Activated T-helper 9 cell treated with anti-CD3 and anti-CD28 coated beads, Interleukin-2, amount 50 U/mL, for 16 hours (primary cell): ENCODE measurements at places on chromosomes 6 and 20.
A peak's percentile ranks its signal among the peaks of the same experiment; 100 is the strongest.

- DNase-seq, result no peak
Observed at GRCh38 chr6:68013780-68014515, 621.1 kb upstream of the ADGRB3 start.

DNA sequence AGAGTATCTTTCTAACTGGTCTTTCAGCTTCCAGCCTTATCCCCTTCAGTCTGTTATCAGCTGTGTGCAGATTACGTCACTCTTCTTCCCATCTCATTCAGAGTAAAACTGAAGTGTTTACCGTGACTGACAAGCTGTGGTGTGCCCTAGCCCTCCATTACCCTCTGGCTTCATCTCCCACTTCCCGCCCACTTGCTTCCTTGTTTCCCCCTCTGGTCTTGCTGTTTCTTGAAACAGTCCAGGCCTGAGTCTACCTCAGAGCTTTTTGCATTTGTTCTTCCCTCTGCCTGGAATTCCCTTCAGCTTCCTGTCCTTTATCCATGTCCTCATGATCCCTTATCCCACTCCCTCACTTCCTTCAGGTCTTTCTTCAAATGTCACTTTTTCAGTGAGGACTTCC, 66.9 kb downstream of the CARMIL1 start:
- no peak for DNase-seq

- no peak for DNase-seq
Observed at GRCh38 chr6:3610206-3610605, 141.3 kb downstream of the PXDC1 start.

DNA sequence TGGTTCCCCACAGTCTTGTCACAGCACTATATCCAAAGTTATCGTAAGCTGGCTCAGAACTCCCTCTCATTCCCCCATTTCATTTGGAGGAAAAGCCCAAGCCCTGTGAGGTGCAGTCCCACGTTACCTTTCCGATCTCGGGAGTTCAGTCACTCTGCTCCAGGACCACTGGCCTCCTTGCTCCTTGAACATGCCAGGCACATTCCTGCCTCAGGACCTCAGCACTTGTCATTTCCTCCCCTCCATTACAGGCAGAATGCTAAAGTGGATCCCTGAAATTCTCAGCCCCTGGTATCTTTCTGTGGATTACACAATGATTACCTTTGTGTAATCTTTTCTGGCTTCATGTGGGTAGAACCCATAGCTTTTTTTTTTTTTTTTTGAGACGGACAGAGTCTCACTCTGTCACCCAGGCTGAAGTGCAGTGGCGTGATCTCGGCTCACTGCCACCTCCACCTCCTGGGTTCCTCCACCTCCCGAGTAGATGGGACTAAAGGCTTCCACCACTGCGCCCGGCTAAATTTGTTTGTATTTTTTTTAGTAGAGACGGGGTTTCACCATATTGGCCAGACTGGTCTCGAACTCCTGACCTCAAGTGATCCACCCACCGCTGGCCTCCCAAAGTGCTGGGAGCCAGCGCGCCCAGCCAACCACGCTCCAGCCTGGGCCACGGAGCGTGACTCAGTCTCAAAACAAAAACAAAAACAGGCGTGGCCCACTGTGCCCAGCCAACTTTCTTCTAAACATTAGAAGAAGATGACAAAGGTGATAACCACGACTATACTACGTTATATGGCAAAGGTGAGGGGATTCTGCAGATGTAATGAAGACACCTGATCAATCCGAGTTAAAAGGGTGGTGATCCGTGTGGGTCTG, 4.0 kb upstream of the OXT start:
- no peak for DNase-seq

DNA sequence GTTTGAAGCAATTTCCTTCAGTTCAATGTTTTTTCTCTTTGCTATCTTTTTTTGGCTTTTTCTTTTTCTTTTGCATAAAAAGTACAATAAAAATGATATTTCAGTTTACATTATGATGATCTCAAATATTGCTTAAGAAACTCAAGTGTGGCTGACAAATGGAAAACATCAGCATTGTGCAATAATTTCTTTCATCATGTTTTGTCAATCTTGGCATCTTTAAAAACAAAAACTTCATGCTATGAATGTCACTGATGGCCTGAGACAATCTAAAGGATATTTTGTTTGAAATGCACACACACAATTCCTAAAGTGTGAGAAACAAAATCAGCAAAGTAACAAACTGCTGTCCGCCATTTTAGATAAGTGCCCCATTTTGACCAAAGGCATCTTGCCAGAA, 13.9 kb upstream of the MTCL3 start:
- DNase-seq, result no peak

DNA sequence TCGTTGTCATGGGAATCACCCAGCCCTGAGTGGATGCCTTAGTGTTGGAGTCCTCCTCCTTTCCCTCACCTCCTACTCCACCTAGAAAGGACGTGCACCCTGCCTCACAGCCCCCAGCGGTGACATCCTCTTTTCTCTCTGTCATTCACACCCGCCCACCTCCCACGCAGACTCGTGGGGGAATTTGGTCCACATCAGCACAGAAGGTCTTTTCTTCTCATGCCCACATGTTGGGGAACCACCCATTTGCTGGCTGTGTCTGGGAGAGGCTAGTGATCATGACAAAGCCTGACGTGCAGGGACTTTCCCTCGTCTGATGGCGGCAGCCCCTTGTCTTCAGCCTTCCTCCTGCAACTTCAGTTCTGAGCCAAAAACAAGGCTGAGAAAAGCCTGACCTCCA, 96.0 kb upstream of the CNKSR3 start:
- peak; percentile 81 for DNase-seq

DNA sequence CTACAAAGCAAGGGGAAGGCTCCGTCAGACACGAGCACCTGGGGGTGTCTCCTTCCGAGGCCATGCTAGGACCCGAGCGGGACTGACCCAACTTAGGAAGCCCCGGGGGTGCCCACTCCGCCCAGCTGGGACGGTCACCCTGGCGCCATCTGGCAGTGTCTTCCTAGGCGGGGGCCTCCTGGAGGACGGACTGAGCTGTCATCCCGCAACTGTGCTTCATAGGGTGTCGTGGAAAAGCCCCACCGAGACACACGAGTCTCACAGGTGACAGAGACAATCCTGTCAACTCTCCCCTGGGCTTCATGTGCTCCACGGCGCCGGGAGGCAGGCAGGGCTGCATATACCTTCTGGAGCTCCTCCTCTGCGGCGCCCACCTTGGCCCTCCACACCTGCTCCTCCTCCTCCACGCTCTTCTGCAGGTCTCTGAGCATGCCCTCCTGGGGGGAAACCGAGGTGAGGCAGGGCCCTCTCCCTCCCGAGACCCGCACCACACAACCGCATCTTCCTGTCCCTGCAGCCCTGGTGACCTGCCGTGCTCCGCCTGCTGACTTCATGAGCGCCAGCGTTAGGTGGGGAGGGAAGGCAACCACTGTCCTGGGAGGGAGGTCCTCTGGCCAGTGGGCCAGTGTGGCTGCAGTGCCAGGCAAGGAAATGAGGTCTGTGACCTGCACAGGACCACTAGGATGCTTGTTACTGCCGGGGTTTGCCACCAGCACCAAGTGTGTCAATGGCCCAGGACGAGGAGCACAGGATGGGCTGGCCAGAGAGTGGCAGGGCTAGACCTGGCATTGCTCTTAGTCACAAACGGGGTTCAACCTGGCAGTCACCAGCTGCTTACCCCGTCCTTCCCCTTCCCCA, 50.7 kb downstream of the DSTN start:
- no peak for DNase-seq

DNA sequence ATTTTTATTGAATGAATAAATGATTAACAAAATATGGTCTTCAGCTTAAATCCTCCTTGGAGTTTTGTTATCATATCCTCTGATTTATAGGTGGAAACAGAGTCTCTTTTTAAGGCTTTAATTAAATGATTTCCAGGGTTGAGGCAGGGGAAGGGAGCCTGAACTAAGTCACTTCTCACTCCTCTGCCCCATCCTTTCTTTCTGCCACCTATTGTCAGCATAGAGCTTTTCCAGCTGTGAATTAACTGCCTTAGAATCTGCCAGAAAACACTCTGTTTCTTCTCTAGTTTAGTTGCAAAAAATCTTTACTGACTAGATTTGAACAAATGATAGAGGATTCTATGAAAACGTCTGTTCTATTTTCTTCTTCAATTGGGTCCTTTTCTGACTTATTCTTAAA, 9.8 kb downstream of the OGFRL1 start:
- no peak for DNase-seq

DNA sequence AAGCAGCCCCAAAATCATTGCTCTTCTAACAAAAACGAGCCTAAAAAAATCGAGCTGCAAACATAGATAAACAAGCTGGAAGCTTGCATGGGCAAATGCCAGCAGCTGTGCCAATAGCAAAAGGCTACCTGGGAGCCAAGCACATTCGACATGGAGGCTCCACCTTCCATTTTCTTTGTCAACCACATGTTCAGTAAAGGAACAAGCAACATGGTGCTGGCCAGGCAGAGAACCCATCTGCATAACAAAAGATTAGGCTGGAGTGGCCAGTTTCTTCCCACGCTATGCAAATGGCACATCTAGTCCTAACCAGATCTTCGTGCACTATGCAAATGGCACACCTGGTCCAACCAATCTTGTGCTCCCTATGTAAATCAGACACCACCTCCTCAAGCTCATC, 110.5 kb downstream of the KIF16B start:
- no peak for DNase-seq

- no peak for DNase-seq
Observed at GRCh38 chr6:25866011-25866410, 8.0 kb downstream of the SLC17A3 start.

DNA sequence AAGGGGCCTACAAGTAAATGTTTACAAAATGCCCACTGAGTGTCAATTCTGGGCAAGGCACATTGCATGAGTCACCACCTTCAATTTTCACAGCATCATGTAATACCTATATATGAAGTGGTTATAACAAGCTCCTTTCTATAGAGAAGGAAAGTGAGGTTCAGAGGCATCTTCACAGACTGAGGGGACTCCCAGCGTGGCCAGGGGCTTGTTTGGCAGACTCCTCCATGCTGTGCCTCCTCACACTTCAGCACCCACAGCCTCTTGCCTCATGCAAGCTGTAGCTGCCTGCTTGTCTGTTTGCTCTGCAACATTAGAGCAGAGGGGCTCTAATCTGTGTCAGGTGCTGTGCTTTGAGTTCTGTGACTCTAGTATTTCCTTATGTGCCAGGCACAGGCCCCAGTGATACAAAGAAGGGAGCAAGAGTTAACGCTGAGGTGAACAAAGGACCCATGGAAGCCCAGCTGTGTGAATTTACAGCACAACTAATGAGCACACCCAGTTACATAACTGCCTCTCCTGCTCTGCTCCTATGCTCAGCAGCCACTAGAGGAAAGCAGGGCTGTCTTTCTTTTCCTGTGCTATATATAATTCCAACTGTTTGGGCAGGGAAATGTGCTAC, 72.3 kb downstream of the ZHX3 start:
- no peak for DNase-seq

DNA sequence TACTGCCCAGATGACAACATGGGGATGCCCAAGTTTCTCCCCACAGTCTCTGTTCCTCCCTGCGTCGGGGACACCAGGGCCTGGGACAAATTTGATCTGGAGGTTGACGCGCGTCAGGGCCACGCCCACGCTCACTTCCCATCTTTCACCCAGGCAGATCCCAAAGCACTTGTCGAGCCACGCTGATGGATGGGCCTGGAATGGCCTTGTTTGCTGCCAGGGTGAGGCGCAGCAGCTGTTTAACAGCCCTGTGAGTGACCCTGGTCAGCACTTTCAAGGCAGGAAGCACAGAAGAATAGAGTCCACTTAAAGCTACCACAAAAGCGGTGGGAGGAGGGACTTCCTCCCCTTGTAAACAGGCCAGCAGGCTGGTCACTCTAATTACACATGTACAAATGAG, 324.7 kb upstream of the JARID2 start:
- no peak for DNase-seq

GRCh38 chr20:49284818-49285217, 7.0 kb upstream of the ZNFX1 start:
- DNase-seq, result no peak

GRCh38 chr20:19070681-19071445, 141.6 kb upstream of the SLC24A3 start:
- no peak for DNase-seq

DNA sequence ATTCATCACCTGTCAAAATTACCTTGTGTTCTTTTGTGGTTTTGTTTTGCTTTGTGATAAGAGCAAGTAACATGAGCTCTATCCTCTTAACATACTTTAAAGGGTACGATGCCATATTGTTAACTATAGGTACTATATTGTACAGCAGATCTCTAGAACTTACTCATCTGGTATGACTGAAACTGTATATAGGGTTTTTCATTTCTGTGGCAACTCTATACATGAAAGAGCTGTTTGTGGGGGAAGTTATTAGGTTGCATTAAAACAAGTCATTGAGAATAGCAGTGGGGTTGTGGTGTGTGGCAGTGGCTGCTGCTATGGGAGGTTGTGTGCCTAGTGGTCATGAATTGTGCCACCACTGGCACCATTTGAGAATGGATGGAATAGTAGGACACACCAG, 268.4 kb downstream of the KCNQ5 start:
- DNase-seq, result no peak

DNA sequence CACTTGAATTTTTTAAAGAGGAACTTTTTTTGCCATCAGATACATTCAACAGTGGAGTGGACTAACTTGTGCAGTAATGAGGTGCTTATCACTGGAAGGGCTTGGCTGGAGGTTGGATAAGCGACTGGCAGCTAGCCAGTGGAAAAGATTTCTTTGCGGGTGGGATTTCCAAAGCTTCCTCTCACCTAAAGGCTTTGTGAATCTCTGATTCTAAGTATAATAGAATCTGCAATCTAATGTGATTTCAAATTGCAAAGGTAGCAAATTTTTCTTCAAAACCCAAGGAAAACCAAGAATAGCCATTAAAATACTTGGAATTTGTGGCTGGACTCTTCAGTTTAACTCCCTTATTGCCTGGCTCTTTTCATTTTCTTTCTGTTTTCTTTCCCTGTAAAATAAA, 460.4 kb upstream of the MARCKS start:
- no peak for DNase-seq

DNA sequence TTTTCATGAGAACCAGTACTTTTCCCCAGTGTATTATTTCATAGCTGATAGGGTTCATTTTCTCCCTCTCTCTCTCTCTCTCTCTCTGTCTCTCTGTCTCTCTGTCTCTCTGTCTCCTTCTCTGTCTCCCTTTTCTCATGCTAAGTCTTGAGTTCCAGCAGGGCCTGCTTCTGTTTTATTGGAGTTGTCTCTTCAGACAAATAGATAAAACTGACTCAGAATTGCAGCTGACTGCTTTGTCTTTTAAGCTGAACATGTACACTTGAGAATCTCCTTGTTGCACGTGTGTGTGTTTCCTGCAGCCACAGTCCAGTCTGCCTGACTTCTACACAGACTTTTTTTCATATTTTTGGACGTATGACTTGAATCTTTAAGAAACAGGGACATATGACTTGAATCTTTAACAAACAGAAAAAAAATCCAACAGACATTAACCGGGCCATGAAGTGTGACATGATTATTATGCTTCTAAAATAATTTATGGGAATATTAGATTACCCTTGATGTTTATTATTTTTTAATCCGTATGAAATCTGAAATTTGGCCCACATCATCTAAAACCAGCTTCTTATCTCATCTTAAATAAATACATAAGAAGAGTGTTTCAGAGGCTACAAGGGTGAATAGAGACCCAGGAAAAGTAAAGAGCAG, 71.5 kb downstream of the JAG1 start:
- DNase-seq, result no peak

- no peak for DNase-seq
Observed at GRCh38 chr6:45655745-45656476, 278.2 kb upstream of the SUPT3H start.

- DNase-seq, result no peak
Observed at GRCh38 chr20:13356591-13356990, 135.5 kb downstream of the ISM1 start.

GRCh38 chr6:2562721-2563451, 187.8 kb downstream of the MYLK4 start:
- no peak for DNase-seq

GRCh38 chr6:43776115-43776798, 6.2 kb downstream of the VEGFA start:
- DNase-seq, result no peak
